ENCODE measurements at places on chromosomes 11 and 22.

- DNase-seq: no peak
Measured at GRCh38 chr11:47003180-47003877, 66.8 kb downstream of the CSTPP1 start.

DNA sequence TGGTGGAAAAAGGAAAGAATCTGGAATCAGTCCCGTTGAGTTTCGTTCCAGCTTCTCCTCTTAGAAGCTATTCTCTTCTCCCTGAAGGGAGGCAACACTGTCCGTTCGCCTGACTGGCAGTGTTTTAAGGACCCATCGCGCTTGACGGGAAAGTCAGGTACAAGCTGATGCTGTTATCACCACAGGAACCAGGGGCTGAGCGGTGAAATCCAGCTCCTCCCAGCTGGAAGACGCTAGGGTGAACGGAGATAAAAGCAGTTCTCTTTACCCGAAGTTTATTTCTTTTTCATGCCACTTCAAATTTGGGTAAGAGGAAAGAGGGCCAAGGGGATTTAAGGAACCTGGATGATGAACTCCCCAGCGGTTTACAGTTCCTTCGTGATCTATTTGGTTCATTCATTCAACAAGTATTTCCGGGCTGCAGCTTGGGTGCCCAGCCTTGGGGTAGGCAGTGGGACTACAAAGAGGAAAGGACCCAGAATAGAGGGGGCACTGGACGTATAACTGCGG is 551 bp upstream of the DEUP1 start:
- DNase-seq: no peak

- no peak for DNase-seq
Measured at GRCh38 chr11:49995565-49995964, 13.2 kb upstream of the OR4C12 start.

- DNase-seq: no peak
Measured at GRCh38 chr11:114208377-114208776, 87.8 kb upstream of the NNMT start.

DNA sequence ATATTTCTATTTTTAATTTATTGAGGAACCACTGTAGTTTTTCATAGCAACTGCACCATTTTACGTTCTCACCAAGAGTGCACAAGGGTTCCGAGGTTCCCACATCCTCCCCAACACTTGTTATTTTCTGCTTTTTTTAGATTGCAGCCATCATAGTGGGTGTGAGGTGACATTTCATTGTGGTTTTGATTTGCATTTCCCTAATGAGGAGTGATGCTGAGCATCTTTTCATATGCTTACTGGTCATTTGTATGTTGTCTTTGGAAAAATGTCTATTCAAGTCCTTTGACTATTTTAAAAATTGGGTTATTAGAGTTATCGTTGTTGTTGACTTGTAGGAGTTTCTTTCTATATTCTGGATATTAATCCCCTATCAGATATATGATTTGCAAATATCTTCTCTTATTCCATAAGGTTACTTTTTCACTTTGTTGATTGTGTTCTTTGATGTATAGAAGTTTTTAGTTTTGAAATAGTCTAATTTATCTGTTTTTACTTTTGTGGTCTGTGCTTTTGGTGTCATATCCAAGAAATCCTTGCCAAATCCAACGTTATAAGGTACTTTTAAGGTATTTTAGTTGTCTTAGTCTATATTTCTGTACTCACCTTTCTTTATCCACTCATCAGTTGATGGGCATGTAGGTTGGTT is 9.0 kb downstream of the NEAT1 start:
- DNase-seq: no peak

DNA sequence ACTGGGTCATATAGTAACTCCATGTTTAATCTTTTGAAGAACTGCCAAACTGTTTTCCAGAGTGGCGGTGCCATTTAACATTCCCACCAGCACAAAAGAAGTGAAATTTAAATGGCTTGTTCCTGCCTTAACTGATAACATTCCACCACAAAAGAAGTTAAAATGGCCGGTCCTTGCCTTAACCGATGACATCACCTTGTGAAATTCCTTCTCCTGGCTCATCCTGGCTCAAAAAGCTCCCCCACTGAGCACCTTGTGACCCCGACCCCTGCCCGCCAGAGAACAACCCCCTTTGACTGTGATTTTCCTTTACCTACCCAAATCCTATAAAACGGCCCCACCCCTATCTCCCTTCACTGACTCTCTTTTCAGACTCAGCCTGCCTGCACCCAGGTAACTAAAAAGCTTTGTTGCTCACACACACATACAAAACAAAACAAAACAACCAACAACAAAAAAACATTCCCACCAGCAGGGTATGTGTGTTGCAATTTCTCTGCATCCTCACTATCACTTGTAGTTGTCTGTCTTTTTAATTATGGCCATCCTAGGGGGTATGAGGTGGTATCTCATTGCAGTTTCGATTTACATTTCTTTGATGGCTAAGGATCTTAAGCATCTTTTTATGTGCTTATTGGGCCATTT is 109.0 kb downstream of the FAR1 start:
- DNase-seq: no peak

DNA sequence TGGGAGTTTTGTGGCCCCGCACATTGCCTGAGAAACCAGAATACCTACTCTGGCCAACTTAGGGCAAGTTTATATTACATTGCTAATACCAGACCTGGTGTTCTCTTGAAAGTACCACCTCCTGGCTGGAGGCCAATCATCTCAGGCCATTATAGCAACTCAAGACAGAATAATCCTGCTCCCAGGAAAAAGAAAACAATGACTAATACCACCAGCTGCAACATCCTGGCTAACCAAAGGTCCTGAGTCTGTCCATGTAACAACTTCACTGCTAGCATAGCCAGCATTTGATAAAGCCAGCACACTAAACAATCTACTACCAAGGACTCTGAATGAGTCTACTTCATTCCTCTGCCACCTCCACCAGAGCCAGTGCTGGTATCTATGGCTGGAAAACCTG is 1298.7 kb upstream of the CNTN5 start:
- DNase-seq: peak; percentile 90

DNA sequence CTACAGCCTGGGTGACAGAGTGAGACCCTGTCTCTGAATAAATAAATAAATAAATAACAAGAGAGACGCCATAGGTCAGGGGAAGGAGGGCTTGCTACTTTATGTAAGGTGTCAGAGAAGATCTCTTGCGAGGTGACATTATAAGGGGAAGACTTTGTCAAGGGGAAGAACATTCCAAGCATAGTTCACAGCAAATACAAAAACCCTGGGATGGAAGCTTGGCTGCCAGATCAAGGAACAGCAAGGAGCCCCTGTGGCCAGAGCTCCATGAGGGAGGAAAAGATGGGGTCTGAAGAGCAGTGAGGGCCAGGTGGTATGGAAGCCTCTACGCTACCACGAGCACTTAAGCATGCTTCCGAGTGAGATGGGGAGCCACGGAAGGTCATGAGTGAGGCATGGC is 62.3 kb downstream of the AHNAK start:
- no peak for DNase-seq
